Inflammatory macrophage (primary cell): ENCODE measurements at places on chromosomes 1 and 21.

GRCh38 chr21:27403011-27403410 lies 436.1 kb upstream of the ADAMTS5 start:
- no peak for DNase-seq

GRCh38 chr1:94154989-94155388 lies 34.0 kb upstream of the ABCA4 start:
- no peak for DNase-seq

DNA sequence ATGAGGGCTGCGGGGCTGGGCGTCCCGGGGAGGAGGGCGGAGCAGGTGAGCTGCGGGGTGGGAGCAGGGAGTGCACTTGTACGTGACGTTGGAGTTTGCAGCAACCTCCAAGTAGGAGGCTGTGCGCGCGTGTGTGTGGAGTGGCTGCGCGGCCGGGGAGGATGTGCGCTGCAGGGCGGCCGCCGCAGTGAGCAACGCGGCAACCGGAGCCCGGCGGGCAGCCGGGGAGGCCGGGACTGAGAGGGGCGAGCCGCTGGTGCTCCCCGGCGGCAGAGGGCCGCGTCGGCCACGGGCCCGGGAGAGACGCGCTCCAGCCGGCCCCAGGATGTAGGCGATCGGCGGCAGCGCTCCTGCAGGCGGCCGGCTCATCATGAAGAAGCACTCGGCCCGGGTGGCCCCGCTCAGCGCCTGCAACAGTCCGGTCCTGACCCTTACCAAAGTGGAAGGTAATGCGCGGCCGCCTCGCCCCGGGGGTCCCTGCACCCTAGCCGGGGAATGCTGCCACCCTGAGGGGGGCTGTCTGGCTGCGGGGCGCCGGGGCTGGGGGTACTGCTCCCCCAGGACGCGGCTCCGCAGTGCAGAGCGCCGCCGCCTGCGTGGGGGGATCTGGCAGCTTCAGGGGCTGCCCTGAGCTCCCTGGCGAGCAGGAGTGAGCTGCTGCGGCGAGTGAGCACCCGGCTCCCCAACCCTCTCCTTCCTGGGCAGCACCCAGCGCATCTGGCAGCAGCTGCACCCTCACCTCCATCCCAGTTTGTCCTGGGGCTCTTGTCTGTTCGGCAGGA lies 158.9 kb upstream of the COA6 start:
- peak; percentile 78 for DNase-seq

- no peak for DNase-seq
Measured at GRCh38 chr1:219090607-219091006, 83.1 kb upstream of the LYPLAL1 start.

DNA sequence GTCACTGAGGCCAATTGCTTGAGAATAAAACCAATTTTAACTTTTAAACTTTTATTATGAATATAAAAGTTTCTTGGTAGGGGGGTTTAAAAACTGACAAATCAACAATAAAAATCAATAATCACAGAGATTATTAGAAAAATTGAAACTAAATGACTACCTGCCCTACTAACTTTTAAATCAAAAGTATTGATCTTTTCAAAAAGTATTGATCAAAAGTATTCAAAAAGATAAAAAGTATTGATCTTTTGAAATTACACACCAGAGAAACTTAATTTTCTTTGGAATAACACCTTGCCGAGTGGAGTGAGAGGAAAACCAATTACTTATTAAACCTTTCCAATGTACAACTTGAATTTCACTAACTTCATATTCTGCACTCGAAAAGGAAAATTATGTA lies 2.2 kb downstream of the SLC30A1 start:
- no peak for DNase-seq

- no peak for DNase-seq
Measured at GRCh38 chr1:187045371-187045770, 216.6 kb downstream of the PLA2G4A start.

DNA sequence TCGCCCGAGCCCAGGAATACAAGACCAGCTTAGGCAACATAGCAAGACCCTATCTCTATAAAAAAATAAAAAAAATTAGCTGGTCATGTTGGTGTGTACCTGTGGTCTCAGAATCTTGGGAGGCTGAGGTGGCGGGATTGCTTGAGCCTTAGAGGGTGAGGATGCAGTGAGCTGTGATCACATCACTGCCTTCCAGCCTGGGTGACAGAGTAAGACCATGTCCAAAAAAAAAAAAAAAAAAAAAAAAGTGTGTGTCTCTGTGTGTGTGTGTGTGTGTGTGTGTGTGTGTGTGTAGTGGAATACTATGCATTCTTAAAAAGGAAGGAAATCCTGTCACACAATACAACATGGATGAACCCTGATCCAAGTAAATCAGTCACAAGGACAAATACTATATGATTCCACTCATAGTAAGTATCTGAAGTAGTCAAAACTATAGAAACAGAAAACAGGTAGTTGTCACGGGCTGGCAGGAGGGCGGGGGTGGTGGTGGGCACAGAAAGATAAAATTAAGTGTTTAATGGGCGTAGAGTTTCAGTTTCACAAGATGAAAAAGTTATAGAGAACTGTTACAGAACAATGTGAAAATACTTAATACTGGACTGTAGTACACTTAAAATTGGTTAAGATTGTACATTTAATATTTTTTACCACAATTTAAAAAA lies 47.8 kb downstream of the SELENOF start:
- DNase-seq = no peak

GRCh38 chr1:58927722-58928085 lies 143.9 kb upstream of the JUN start:
- no peak for DNase-seq

- no peak for DNase-seq
Measured at GRCh38 chr1:183674886-183675285, 21.8 kb upstream of the APOBEC4 start.

DNA sequence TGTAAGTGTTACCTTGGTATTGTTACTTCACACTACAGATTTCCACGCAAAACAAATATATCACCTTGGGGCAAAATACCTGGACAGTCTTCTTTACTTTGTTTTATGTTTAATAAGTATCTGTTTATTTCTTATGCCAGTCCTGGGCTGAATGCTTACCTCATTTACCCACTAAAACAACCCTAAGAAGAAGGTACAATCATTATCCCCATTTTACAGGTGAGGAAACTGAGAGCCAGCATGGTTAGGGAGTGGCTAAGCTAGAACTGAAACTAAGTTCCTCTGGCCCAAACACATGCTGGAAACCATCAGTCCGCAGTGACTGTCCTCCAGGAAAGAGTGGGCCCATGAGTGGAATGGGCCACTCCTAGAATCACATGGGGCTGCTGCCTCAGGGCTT lies 13.0 kb upstream of the GUCA2B start:
- no peak for DNase-seq

DNA sequence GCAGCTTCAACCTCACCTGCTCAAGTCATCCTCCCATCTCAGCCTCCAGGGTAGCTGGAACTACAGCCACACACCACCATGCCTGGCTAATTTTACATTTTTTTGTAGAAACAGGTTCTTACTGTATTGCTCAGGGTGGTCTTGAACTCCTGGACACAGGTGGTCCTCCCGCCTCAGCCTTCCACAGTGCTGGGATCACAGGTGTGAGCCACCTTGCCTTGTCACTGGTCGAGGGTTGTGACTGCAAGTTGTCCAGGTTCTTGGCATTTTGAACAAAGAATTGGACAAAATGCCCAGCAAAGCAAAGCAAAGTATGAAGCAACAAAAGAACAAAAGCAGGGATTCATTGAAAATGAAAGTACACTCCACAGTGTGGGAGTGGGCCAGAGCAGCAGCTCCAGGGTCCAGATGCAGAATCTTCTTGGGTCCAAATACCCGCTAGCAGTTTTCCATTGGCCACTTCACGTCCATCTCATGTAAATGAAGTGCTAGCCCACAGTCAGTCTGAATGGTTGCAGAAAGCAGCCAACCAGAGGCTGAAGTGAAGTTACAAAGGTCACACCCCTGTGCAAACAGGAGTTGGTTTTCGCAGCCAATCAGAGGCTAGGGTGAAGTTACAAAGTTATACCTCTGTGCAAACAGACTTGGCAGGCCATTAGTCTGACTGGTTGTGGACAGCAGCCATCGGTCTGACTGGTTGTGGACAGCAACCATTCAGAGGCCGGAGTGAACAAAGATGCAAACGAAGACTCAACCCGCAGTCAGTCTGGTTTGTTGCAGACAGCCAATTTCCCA lies 109.5 kb upstream of the KIF26B start:
- DNase-seq = no peak

GRCh38 chr1:226731257-226731893 lies 7.7 kb downstream of the ITPKB start:
- peak; percentile 36 for DNase-seq

DNA sequence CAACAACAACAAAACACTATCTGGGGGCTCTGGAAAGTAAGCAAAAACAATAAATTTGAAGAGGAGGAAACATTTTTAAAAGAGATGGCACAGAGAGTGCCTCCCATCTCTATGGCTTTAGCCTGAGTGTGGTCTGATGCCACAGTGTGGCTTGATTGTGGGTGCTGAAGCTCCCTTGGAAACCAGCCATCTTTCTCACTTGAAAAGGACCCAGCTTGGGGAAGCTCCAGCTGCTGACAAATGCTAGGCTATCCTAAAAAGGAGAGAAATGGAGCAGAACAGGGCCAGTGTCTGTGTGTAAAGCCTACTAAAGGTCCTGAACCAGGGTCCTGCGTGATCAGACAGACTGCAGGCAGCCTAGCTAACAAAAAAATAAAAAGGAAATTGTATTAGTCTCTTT lies 642.0 kb upstream of the PTBP2 start:
- no peak for DNase-seq

- no peak for DNase-seq
Measured at GRCh38 chr1:47575855-47576757, 138.3 kb downstream of the FOXD2 start.

- no peak for DNase-seq
Measured at GRCh38 chr1:234475167-234475793, 3.7 kb downstream of the TARBP1 start.

DNA sequence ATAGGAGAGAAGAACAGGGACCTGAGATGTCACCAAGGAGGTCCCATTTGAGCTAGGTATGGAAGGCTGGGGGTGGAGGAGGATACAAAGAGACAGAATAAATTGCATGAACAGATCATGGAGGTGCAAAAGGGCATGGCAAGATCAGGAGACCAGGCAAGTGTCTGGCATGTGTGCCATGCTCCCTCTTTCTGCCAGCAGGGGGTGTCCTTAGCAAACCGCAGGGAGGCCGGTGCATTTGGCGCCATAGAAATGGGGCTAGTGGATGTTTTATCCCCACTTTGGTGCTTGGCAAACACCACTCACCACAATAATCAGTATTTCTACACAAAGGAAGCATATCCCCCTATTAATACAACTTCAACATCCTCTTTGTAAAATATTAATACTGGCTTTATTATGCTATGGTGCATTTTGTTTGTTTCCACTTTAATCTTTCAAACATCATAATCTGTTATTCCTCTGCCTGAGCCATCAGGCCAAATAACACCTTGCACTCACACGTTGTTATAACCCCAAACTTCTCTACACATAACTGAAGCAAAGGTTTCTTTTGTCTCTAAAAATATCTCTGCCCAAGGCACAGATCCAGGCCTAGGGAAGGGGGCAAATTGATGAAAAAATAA lies 25.9 kb downstream of the S100A6 start:
- peak; percentile 49 for DNase-seq

- DNase-seq = peak; percentile 57
Measured at GRCh38 chr1:168979276-168979675, 127.2 kb upstream of the ATP1B1 start.

GRCh38 chr1:32372149-32372756 lies 9.9 kb downstream of the TSSK3 start:
- DNase-seq = peak; percentile 14

DNA sequence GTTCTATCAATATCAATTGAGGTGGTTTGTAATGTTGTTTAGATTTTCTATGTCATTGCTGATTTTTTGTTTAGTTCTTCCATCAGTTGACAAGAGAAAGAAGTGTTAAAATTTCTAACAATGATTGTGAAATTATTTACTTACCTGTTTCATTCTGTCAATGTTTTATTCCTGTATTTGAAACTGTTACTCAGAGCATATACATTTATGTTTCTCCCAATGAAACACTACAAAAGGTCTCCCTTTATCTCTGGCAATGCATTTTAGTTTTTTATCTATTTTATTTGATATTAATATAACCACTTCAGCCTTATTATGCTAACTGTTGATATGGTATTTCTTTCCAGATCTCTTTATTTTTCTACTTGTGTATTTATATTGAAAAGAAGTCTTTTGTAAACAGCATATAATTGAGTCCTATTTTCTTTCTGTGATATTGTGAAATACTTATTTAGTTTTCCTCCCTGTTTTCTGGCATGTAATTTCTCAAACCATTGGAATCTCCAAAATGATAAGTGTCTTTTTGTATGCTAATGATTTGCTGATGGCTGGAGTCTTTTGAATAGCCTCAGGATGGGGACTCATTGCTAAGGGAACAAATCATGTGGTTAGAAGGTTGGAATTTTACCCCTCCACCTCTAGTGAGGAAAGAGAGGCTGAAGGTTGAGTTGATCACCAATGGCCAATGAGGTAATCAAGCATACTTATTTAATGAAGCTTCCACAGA lies 122.0 kb downstream of the ADSS2 start:
- no peak for DNase-seq

DNA sequence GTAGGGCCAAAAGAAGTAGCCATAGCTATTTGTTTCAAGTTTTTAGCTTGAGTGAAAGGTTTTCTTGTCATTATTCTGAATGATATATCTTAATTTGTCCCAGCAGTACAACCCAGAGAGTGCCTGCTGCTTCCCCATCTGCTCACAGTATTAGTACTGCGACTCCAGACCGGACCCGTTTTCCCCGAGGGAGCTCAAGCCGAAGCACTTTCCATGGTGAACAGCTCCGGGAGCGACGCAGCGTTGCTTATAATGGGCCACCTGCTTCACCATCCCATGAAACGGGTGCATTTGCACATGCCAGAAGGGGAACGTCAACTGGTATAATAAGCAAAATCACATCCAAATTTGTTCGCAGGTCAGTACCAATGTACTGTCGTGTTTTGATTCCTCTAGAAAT lies 37.2 kb upstream of the C1orf115 start:
- DNase-seq = no peak

DNA sequence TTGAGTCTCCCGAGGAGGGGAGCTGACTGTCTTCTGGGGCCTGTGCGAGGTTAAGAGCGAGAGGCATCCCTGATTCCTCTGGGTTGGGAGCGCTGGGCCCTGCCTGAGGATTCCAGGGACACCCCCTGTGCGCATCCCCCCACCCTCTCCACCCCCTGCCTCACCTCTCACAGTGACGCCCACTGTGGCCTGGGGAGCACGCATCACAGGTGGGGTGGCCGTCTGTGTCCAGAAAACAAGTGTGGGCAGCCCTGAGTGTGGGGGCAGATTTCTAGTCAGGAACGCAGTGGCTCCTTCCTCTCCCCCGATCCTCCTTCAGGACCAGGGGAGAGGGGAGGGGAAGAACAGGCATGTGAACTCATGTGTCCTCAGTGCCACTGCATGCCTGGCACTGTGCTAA lies 61.7 kb downstream of the LDLRAD2 start:
- DNase-seq = no peak

GRCh38 chr1:230632273-230632873 lies 9.9 kb upstream of the COG2 start:
- peak; percentile 50 for DNase-seq
